ENCODE measurements at places on chromosomes 13 and 19. TPM values are rescaled to one million over a fixed set of nuclear protein-coding genes. Genes with fewer than 3 reads are reported as not detected.

AMH gene
- 7.4 TPM for total RNA-seq

MCF2L gene
- total RNA-seq = 9.1 TPM

FAM124A gene
- total RNA-seq = not detected

FKBP8 gene
- 170 TPM for total RNA-seq

ALOX5AP gene
- 21.7 TPM for total RNA-seq

RASAL3 gene
- 120 TPM for total RNA-seq

LILRA5 gene
- not detected for total RNA-seq

ARL11 gene
- 0.38 TPM for total RNA-seq

GJB2 gene
- total RNA-seq = 27.6 TPM

ADGRE2 gene
- total RNA-seq = 0.55 TPM

COL5A3 gene
- 0.50 TPM for total RNA-seq

CYP4F2 gene
- total RNA-seq = not detected

EFNA2 gene
- not detected for total RNA-seq

ZNF8 gene
- total RNA-seq = 4.4 TPM

DNA sequence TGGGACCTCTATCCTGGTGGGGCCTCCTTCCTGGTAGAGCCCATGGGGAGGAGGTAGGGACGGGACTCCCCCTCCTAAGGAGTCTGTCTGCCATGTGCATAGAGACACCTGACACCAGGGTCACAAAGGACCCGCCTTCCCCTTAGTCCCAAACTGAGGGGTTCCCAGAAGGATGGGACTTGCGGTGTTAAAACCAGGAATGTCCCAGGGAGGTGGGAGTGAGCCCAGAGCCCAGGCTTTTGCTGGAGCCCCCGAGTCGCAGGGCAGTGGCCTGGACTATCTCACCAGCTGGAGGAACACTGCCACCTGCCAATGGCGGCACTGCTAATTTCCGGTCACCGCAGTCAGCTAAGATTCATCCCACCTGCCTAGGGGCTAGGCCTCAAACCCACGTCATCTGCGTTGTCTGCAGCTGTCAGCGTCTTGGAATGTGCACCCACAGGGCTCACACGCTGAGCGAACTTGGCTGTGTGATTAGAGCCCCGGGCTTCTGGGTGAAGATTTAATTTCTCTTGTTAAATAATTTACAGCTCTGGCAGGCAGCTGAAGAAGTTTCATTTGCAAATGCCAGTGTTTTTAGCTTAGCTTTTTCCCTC, 31.9 kb upstream of the ATP11A start:
- H3K36me3 ChIP-seq = no peaks in the 10 kb centered on the region
- no peak overlapping the region for H3K27ac ChIP-seq
- DNase-seq = no peak

GRCh38 chr19:8214802-8215201, 5.6 kb downstream of the CERS4 start:
- H3K36me3 ChIP-seq = no peaks in the 10 kb centered on the region
- no peak overlapping the region for H3K4me3 ChIP-seq
- peaks cover 14% of the 10 kb centered on the region for H3K4me1 ChIP-seq
- no peak for DNase-seq
- H3K27me3 ChIP-seq = no peaks in the 10 kb centered on the region

GRCh38 chr19:2665103-2665502, 37.4 kb downstream of the GNG7 start:
- DNase-seq = no peak
- no peak overlapping the region for H3K27ac ChIP-seq
- no peaks in the 10 kb centered on the region for H3K4me1 ChIP-seq
- no peak overlapping the region for H3K4me3 ChIP-seq

- no peak overlapping the region for H3K4me3 ChIP-seq
- H3K27ac ChIP-seq = no peak overlapping the region
- DNase-seq = no peak
- no peaks in the 10 kb centered on the region for H3K27me3 ChIP-seq
- H3K4me1 ChIP-seq = peaks cover 3% of the 10 kb centered on the region
Observed at GRCh38 chr19:10214784-10215183, 16.3 kb downstream of the S1PR2 start.

- no peaks in the 10 kb centered on the region for H3K4me1 ChIP-seq
- no peak overlapping the region for H3K27ac ChIP-seq
- no peak for DNase-seq
- no peaks in the 10 kb centered on the region for H3K27me3 ChIP-seq
- H3K4me3 ChIP-seq = no peak overlapping the region
Observed at GRCh38 chr13:29204651-29205050, 384.5 kb downstream of the MTUS2 start.

DNA sequence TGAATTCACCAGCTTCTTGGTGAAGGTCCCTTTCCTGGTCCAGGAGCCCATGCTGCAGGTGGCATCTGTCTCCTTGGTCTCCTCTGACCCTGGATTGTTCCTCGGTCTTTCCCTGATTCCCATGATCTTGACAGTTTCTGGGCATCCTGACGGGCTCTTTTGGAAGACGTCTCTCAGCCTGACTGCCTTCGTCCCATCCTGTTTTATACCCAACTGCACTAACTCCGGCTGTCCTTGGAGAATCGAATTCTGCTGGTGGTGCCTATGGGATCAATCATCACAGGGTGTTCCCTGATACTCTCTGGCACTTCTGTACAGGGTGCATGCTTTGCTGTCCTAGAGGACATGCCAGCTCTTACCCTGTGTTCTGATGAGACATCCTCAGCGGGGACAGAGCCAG, 19.1 kb downstream of the CERS1 start:
- DNase-seq = no peak
- H3K36me3 ChIP-seq = no peaks in the 10 kb centered on the region
- H3K27me3 ChIP-seq = no peaks in the 10 kb centered on the region
- H3K27ac ChIP-seq = no peak overlapping the region
- H3K4me1 ChIP-seq = no peaks in the 10 kb centered on the region

DNA sequence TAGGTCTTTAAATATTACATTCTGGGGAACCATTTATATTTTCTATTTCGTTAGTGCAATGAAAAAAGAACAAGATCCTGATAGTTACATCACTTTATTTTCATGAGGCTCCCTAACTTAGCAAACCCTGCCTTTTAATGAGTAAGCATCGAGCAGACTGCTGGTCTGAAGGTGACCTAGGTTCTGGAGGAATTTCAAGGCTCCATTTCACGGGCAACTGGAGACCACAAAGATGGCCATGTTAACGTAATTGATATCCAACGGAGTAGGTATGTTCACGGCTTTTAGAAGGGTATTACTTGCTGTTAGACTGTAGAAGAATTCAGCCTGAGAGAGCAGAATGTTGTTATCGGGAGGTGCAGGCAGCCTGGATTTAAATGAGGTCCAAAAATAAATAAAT, 1597.6 kb downstream of the EFNB2 start:
- no peak overlapping the region for H3K27ac ChIP-seq
- H3K4me3 ChIP-seq = no peak overlapping the region
- no peak for DNase-seq
- H3K36me3 ChIP-seq = no peaks in the 10 kb centered on the region
- no peaks in the 10 kb centered on the region for H3K4me1 ChIP-seq

DNA sequence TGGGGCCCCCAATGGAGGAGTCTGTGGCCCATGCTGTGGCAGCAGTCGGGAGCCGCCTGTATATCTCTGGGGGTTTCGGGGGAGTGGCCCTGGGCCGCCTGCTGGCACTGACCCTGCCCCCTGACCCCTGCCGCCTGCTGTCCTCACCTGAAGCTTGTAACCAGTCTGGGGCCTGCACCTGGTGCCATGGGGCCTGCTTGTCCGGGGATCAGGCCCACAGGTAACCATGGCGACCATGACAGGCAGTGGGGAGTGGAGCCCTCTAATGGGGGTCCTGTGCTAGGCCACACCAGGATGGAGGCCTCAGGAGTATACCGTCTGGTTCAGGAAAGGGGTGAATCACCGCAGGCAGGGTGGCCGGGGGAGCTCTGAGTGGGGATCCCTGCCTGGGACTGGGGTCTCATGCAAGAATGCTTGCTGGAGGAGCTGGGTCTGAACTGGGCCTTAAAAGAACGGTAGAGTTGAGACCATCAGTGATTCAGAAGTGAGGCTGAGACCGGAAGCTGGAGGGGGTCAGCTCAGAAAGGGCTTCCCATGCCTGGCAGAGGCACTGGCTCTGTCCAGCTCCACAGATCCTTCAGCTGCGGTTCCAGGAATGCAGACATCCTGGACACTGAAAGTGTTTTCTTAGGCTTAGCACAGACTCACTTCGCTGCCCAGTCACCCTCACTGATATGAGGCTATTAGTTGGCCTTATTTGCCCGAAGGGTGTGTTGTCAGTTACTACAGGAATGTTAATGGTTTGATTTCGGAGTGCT, 29.1 kb downstream of the CNFN start:
- no peaks in the 10 kb centered on the region for H3K4me1 ChIP-seq
- no peak overlapping the region for H3K27ac ChIP-seq
- H3K27me3 ChIP-seq = no peaks in the 10 kb centered on the region
- H3K36me3 ChIP-seq = no peaks in the 10 kb centered on the region

DNA sequence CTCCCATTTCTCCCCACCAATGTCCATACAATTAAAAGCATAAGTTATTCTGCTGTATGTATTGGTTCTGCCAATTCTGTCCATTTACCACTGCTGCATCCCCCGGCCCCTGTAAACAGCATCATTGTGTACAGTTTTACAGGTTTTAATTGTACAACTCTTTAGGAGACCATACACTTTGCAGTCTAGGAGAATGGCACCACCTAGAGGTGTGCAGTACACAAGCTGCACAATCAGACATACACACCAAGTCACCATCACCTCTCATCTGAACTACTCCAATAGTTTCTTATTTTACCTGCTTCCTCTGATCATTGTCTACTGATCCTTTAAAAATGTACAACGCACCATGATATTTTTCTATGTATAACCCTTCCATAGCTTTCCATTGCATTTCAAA, 855.9 kb upstream of the KLHL1 start:
- DNase-seq = no peak
- H3K4me1 ChIP-seq = no peaks in the 10 kb centered on the region
- no peak overlapping the region for H3K4me3 ChIP-seq

DNA sequence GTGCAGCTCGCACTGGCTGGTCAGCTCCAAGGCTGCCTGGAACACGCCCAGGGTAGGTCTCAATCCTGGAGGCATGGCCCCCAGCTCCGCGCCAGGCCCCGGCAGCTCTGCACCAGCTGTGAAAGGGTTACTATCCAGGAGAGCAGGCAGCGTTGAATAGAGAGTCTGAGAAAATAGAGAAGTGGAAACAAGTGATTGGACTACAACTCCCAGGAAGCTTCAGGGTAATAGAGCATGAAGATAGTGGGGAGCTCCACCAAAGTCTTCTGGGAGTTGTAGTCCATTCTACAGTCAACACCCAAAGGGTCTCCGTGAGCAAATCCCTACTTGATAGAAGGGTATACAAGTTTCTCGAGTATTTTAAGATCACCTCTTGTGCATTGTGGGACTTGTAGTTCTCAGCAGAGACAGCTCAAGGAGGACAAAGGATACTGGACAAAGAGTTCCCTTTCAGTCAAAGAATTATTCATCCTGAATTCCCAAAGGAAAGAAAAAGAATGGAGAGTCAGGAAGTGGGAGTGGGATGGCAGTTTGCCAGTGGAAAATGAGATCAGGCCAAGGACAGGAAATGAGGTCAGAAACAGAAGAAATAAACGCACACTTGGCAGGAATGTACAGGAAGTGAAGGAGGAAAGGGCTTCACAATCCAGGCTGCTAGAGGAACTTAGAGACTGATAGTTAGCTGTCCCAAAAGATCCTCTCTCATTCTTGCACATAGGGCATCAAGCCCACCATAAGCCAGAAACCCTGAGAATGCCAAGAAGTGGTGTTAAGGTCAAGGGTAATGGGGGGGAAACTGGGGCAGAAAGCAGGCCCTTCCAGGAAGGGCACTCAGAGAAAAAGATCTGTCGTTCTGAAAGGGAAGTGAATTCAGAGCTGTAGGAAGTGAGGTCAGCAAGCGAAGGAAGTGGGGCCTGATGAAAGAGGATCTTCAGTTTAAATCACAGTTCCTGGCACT, 5.5 kb upstream of the MAMSTR start:
- DNase-seq = peak; percentile 47
- no peaks in the 10 kb centered on the region for H3K36me3 ChIP-seq
- peaks cover 37% of the 10 kb centered on the region for H3K4me1 ChIP-seq
- H3K4me3 ChIP-seq = no peak overlapping the region

- no peak overlapping the region for H3K4me3 ChIP-seq
- H3K4me1 ChIP-seq = no peaks in the 10 kb centered on the region
- H3K36me3 ChIP-seq = peaks cover 23% of the 10 kb centered on the region
- no peak overlapping the region for H3K27ac ChIP-seq
- DNase-seq = no peak
Observed at GRCh38 chr19:56423276-56423984, 19.3 kb downstream of the ZNF583 start.

- H3K4me1 ChIP-seq = peaks cover 57% of the 10 kb centered on the region
- no peak overlapping the region for H3K27ac ChIP-seq
- H3K27me3 ChIP-seq = no peaks in the 10 kb centered on the region
- peak overlapping the region; percentile 52 for H3K4me3 ChIP-seq
- H3K36me3 ChIP-seq = peaks cover 7% of the 10 kb centered on the region
Observed at GRCh38 chr19:41564515-41565378, 11.2 kb upstream of the CEACAM21 start.

DNA sequence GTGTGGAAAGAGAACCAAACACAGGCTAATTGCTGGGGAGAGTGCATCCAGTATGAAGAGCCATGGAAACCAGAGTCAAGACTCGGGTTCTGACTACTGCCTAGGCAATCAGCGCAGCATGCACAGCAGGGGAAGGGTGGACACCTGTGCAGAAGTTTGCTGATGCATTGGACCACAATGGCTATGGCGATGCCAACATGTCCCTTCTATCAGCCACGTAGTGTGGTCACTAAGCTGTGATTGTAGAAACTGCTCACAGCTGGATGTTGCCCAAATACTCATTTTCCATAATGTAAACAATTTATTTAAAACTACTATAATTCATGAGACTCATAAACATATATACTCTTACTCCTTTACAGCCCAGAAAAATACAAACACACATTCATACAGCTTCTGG, 1718.2 kb downstream of the EFNB2 start:
- no peaks in the 10 kb centered on the region for H3K36me3 ChIP-seq
- H3K27ac ChIP-seq = no peak overlapping the region
- no peak overlapping the region for H3K4me3 ChIP-seq
- no peaks in the 10 kb centered on the region for H3K4me1 ChIP-seq
- H3K27me3 ChIP-seq = no peaks in the 10 kb centered on the region

DNA sequence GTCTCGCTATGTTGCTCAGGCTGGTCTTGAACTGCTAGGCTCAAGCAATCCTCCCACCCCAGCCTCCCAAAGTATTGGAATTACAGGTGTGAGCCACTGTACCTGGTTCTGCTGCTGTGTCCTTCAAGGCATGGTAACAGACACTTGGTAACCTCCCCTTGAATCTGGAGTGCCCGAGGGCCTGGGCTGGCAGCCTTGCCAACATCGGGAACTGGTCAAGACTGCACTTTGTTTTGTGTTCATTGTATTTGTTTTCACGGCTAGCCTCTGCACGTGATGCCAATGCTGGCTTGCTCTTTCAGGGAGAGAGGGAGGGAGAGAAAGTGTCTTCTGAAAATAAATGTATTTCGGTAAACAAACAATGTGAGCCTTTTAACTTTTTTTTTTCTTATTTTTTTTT, 12.0 kb downstream of the CERS4 start:
- H3K4me3 ChIP-seq = no peak overlapping the region
- no peaks in the 10 kb centered on the region for H3K4me1 ChIP-seq
- H3K27me3 ChIP-seq = no peaks in the 10 kb centered on the region
- no peak for DNase-seq
- H3K36me3 ChIP-seq = no peaks in the 10 kb centered on the region

GRCh38 chr13:67652887-67653286, 422.8 kb upstream of the PCDH9 start:
- no peaks in the 10 kb centered on the region for H3K36me3 ChIP-seq
- DNase-seq = no peak
- H3K4me3 ChIP-seq = no peak overlapping the region
- H3K27ac ChIP-seq = no peak overlapping the region
- H3K27me3 ChIP-seq = no peaks in the 10 kb centered on the region
- H3K4me1 ChIP-seq = no peaks in the 10 kb centered on the region

GRCh38 chr19:8695911-8696310, 2.7 kb downstream of the ACTL9 start:
- peaks cover 9% of the 10 kb centered on the region for H3K4me1 ChIP-seq
- H3K36me3 ChIP-seq = no peaks in the 10 kb centered on the region
- no peak for DNase-seq
- H3K4me3 ChIP-seq = no peak overlapping the region
- no peaks in the 10 kb centered on the region for H3K27me3 ChIP-seq

Data from CD8-positive, alpha-beta memory T cell (primary cell).